Activated T-cell treated with anti-CD3 and anti-CD28 coated beads for 48 hours (primary cell): ENCODE measurements at places on chromosomes 13 and 19.

GRCh38 chr13:23687614-23688013, 117.4 kb downstream of the TNFRSF19 start:
- DNase-seq = no peak

DNA sequence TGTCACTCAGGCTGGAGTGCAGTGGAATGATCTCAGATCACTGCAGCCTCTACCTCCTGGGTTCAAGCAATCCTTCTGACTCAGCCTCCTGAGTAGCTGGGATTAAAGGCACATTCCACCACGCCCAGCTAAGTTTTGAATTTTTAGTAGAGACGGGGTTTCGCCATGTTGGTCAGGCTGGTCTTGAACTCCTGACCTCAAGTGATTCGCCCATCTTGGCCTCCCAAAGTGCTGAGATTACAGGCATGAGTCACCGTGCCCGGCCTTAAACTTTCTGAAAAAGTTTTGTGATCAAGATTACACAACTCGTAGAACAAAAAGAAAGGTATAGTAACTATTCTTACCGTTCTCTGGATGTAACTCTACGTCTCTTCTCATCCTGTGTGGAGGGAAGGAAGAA, 21.2 kb downstream of the DNMT1 start:
- no peak for DNase-seq

GRCh38 chr19:31461814-31462539, 112.7 kb upstream of the TSHZ3 start:
- no peak for DNase-seq

GRCh38 chr13:58979851-58980250, 1183.9 kb downstream of the DIAPH3 start:
- no peak for DNase-seq

DNA sequence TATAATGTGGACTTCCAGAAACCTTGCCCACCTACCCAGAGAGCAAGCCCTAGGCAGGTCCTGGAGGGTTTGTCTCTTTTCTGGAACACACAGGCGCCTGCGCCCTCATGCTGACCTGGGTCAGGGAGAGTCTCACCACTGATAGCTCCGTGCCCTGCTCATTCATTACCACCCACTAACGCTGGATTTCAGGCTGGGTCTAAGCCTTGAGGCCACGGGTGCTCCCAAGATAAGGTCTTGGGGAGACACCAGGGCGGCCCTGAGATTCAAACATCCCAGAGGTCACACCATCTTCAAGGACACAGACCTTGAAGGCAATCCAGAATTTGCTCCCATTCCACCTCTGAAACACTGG, 5.1 kb downstream of the S1PR2 start:
- DNase-seq = no peak

GRCh38 chr19:42199440-42200115, 17.9 kb downstream of the DEDD2 start:
- peak; percentile 58 for DNase-seq

DNA sequence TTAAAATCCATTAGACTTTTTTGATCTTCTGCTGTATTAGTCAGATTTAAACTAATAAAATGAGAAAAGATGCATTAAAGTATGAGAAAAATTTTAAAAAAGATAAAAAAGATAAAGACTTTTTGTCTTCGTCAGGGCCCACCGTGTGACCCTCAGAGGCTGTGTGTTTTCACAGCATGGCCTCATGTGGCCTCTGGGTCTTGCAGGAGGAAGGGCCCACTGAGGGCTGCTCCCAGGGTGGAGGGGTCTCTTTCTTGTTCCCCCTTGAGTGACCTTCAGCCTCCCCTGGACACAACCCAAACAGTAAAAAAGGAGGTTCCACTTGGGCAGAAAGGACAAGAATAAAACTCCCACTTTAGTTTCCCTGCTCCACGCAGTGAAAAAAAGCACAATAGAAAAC, 57.1 kb upstream of the RANBP3 start:
- DNase-seq = no peak

DNA sequence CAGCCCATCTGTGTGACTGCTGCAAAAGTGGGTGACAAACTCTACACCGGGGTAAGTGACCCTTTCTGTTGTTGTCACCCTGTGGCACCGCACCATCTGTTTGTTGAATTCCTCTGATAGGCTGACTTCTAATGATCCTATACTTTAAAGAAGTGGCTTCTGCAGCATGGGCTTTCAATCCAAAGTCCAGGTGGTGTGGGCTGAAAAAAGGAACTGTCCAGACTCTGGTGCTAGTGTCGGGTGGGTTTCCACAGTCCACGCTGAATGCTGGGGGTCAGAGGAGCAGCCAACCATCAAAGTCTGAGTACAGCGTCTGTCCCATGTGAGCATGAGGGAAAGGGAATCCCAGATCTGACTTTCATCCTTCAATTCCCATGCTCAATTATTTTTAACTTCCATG, 31.6 kb upstream of the SPATA13 start:
- DNase-seq = no peak

- DNase-seq = no peak
Measured at GRCh38 chr13:96817336-96817941, 176.8 kb downstream of the OXGR1 start.

DNA sequence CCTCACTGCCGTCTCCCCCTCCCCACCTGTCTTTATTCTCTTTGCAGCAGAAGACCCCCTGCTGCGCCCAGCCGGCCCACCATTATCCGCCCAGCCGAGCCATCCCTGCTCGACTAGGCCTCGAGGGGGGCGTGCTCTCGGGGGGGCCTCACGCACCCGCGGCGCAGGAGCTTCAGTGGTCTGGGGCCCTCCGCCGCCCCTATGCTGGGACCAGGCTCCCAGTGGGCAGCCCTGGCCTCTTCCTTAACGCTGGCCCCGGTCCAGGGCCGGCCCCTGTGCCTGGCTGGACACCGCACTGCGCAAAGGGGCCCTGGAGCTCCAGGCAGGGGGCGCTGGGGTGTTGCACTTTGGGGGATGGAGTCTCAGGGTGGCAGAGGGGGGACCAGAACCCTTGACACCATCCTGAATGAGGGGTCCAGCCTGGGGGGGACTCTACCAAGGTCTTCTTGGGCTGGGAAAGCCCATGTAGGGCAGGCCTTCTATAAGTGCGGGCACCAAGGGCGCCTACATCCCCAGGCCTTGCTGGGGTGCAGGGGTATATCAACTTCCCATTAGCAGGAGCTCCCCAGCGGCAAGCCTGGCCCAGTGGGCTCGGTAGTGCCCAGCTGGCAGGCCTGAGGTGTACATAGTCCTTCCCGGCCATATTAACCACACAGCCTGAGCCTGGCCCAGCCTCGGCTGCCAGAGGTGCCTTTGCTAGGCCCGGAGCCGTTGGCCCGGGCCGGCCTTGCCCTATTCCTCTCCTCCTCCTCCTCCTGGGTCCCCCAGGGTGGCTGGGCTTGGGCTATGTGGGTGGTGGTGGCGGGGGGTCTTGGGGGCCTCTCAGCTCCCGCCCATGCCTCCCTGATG, 4.9 kb downstream of the TMED1 start:
- DNase-seq = no peak

DNA sequence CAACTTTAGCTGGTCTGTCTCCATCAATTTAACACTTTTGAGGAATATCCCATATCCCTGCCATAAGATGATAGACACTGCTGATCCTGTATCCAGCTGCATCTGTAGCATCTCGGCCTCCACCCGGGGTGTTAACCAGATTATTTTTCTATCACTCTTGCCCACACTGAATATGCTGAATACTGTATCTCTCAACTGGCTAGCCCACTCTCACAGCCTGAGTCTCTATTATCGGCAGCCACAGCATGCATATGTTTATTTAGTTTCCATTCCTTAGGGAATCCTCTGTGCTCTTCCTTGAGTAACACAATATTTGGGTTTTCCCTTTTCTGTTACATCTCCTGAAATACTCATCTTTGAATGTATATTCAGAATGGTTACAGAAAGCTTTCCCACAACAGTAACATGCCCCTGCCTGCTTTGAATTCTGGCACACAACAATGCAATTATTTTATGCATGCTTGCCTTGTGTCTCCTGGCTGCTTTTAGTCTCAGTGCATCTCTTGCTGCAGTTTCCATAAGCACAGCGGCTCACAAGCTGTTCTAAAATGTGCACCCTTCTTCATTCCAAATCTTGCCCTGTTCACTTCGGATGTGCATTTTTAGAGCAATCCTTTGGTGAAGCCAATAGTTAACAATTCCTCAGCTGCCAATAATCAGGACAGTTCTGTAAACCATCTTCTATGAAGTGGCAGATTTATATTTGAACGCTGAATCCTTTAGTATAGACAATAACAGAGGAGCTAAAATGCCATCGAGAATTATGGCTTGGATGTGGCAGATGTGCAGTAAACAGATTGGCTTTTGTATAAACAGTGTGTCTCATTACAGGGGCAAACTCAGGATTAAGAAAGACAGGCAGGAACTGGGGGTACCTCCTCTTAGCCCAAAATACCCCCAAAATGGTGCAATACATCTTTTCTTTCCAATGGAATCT, 261.9 kb upstream of the SOX21 start:
- no peak for DNase-seq

DNA sequence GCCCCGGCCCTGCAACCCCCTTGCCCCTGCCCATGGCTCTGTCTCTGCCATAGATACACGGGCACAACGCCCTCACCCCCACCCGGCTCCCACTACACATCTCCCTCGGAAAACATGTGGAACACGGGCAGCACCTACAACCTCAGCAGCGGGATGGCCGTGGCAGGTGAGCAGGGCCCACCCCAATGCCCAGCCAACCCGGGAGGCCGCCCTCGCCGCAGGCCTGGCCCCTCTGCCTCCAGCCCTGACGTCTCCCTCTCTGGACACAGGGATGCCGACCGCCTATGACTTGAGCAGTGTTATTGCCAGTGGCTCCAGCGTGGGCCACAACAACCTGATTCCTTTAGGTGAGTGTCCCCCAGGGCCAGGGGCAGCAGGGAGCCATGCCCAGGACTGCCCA, 7.7 kb downstream of the YIPF2 start:
- no peak for DNase-seq

DNA sequence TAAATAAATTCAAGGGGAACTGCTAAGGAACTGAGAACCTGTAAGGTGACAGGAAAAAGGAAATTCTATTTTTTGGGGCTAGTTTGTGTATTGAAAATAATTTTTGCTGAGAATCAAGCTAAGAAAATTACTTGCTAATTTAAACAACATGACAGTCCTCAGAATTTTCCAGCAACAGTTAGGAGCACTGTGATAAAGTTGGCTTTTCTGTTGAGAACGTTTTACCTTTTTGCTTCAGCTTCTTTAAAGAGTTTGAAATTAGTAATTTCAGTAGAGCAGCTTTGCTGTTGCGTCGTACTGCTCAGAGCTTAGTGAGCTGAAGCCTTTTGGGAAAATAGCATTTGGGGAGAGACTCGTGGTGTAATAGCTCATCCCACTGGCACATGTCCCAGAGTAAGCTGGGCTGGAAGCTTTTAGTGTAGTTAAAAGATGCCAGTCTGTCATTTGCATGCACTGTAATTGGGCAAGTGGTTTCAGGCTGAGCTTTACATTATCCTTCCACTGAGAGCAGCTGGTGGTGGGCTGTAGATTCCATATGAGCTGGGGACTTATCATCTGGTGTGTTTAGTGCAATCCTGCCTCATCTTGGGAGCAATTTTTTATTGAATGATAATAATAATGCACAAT, 69.8 kb downstream of the LRCH1 start:
- no peak for DNase-seq

- peak; percentile 52 for DNase-seq
Measured at GRCh38 chr13:114049026-114049425, 75.2 kb upstream of the C13orf46 start.
